Myocyte (in vitro differentiated cells): ENCODE measurements at places on chromosomes 12 and 14.

- DNase-seq: peak; percentile 30
These were observed 2.2 kb downstream of the L3HYPDH start for GRCh38 chr14:59481871-59482540.

GRCh38 chr14:74357585-74357984 is 9.3 kb downstream of the VRTN start:
- no peak for DNase-seq

DNA sequence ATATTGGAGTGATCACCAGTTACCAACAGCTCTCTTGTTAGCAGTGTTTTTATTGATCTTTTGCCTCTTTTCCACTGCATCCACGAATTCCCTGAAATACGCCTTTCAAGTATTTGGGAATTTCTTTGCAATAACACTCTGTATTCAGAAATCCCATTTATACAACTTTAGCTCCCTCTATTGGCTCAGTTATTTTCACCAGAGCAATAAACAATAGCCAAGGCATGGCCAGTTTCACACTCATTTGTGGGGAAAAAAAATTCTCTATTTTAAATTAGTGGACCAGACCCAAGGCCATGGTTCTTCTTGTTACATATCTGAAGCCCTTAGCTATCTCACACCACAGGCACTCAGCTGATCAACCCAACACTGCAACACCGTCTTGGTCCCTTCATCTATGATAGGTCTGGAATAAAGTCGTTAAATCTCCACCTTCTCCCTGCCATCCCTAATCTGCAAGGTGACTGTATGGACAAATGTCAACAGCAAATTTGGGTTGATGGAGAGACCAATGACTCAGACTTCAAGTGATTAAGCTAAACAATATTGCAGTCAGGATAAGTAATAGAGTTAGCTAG is 92.4 kb upstream of the TMEM260 start:
- peak; percentile 25 for DNase-seq

DNA sequence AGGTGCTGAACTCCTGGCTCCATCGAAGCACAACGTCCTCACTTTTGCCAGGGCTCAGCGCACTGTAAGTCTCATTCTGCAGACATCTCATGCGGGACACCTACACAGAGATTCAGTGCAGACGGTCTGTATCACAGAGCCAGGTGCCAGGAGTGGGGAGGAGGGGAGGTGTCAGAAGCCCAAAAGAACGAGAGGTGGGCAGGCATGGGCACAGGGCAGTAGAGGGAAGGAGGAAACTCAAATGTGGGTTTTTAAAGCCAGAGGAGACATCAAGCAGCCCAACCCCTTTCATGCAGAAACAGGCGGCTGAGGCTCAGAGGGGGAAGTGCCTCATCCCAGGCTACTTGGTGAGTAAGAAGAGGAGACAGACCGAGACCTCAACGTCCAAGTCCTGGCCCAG is 2.5 kb upstream of the LPAR5 start:
- no peak for DNase-seq

DNA sequence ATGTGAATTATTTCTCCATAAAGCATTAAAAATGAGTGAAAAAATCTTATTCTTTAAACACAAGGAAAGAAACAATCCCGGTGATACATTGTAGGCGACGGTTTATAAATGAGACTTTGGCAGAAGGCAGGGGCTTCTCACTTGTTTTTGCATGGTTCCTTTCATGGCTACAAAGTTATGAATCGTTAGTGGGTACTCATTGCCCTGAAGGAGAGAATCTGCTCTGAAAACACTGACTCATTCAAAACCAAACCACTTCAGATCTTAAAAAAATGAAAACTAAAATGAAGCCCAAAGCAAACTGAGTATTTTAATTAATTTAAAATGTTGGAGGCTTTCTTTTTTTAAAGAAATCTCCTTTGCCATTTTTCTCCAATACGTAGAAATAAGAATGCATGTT is 41.4 kb upstream of the AMIGO2 start:
- no peak for DNase-seq

GRCh38 chr12:129873833-129874208 is 30.0 kb downstream of the TMEM132D start:
- DNase-seq: no peak

GRCh38 chr12:41772478-41772877 is 372.2 kb downstream of the GXYLT1 start:
- DNase-seq: no peak

- no peak for DNase-seq
These were observed 35.3 kb upstream of the ANKRD9 start for GRCh38 chr14:102544747-102545460.

- DNase-seq: no peak
These were observed 111.0 kb upstream of the PZP start for GRCh38 chr12:9319044-9319841.

DNA sequence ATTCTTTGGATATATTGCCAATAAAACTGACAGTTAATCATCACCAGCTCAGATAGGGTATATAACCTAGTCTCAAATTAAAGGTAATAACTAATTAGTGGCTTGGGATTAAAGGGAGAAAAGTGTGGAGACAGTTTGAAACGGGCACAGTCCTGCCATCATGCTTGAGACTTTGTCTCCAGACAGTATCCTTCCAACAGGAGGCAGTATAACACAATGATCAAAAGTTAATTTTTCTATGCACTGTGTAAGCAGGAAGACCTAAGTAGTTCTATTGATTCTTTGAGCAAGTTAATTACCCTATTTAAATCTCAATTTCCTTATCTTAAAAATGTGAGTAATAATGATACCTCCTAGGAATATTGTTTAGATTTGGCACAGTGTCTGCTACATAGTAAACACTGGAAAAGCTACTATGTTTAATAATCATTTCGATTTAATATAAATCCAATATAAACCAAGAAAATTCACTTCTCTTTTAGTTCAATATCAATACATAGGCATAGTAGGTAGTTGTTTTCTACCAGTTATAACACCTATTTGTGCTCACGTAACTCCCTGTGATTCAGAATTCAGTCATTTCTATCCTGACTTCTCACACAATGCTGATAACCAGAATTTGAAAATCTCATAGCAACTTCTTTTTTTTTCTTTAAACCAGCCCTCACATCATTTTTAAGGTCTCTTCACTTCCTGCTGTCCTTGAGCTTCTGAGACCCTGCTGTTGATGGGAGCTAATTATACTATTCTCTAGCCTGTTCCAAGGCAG is 53.7 kb downstream of the GALNT4 start:
- DNase-seq: peak; percentile 62

GRCh38 chr12:90399357-90399756 is 555.6 kb downstream of the CCER1 start:
- DNase-seq: no peak

- peak; percentile 76 for DNase-seq
These were observed 51.1 kb downstream of the MIS18BP1 start for GRCh38 chr14:45201905-45202304.

DNA sequence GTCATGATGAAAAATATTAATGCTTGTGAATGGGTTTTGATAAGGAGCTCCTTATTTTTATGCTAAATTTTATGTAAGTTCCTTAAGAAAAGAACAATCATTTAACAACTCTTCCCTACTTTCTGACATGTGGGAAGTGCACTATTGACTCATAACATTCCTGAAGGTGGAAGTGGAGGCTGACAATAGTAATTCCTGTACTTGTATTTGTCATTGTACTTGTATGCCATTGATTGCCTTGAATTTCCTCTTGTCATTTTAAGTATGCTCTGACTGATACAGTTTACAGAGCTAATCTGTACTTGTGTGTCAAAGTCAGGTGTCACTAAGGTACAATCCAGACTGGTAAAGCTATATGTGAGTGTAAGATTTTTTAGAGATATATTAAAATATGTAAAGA is 440.0 kb downstream of the SLC16A7 start:
- no peak for DNase-seq

GRCh38 chr12:128903236-128903635 is 50.0 kb downstream of the GLT1D1 start:
- DNase-seq: no peak

DNA sequence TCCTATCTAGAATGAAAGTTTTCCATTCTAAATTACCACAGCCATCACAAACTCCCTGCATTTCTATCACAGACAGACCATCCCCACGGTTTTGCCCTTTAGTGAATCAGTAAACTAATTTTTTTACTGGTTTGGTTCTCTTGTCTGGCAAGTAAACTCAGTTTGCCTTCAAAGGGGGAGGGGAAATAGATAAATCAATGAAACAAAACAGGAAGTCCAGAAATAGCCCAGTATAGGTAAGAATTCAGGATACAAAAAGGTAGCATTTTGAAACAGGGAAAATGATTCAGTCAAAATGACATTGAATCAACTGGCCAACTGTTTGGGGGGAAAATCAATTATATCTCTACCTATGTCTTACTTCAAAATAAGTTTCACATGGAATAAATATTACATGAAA is 15.8 kb upstream of the BAZ1A start:
- DNase-seq: no peak

- DNase-seq: no peak
These were observed 270.0 kb downstream of the EGLN3 start for GRCh38 chr14:33680873-33681272.

DNA sequence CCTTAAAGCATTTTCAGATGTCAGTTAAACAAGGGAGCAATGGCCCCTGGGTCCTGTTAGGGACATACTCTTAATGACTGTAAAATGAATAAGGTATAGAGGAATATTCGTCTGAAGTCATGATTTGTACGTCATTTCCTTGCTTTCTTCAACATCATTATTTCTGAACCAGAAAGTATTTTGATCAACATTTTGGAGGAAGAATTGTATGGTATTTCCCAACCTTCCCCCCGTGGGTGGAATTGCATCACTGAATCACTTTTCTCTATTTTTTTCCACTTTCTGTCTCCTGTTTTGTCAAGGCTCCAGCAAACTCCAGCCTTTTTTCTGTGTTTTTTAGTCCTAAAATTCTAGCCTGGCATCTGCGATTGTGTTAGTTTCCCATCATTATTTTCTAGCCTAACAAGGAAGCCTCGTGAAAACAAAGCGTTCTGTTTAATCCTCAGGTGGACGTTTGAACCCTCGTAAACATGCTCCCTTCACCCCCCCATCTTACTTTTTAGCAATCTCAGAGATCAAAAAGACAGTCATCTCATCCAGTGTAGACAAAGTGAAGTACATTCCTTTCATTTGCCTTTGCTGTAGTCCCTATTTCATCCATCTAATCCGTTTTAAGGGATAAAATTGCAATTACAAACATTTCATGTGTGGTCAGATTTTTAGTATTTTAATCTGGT is 62.3 kb downstream of the ETV6 start:
- no peak for DNase-seq

DNA sequence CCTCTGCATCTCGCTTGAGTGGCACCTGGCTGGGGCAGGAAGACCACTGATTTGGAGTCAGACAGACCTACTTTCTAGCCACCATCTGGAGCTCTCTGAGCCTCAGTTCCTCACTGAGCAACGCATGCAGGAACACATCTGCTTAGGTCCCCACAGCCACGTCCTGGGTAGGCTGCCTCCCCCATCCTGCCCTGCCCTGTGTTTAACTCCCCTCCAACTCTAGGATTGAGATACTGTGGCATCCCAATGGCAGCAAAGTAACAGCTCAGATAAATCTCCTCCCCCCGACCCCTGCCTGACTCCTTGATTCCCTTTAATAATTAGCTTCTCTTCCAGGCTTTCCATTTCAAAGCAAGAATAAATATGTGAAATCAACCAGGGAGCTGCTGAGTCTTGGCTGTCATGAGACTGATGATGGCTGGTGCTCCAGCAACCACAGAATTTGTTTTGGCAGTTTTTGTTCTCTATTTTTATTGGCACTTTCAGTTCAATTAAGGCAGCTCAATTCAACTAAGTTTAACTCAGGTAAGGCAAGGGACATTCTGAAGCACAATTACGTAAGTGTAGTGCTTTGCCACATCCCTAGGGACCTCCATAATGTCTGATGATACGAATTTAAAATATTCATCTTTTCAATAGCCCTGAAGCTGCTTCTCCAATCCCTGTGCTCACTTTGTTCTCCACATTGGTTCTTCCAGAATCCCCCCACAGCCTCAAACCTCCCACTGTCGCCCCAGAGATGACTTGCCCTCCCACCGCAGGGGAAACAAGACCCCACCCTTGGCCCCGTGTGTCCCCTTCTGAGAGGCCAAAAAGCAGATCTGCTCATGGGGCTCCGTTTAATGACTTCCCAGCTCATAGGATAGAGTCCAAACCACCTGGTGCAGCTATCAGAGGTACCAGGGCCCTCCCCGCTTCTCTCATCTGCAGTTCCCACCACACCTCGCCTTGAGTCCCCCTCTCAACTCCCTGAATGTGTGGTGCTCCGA is 58.2 kb downstream of the ESR2 start:
- DNase-seq: no peak

DNA sequence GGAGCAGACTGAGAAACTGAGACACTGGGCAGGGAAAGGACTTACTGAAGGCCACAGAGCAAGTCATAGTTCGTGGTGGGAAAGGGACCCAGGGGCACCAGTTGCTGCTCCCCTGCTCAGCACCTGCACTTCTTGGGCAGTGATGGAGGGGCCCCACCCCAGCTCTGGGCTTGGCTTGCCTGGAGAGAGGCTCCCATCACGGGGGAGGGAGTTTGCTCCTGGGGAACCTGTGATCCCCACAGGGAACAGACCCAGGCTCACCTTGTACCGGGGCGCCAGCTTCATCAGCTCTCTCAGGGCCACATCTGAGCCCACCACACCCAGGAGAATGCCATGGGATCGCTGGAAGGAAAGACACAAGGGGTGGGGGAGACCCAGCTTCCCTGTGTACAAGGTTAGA is 39.8 kb downstream of the CACNA2D4 start:
- no peak for DNase-seq

GRCh38 chr14:94612174-94612573 is at the start of gene SERPINA3:
TSS of gene SERPINA3 (plus strand) at chr14:94612391. CDS start at chr14:94614442, 2,051 bp downstream.
- DNase-seq: no peak

- no peak for DNase-seq
These were observed 299.2 kb downstream of the RPS29 start for GRCh38 chr14:49287004-49287403.

GRCh38 chr12:127625176-127625771 is 641.7 kb upstream of the TMEM132C start:
- no peak for DNase-seq

GRCh38 chr12:116597886-116598285 is 38.7 kb downstream of the MAP1LC3B2 start:
- DNase-seq: no peak

- DNase-seq: peak; percentile 91
These were observed 231.9 kb downstream of the C12orf75 start for GRCh38 chr12:105562199-105562971.

- DNase-seq: no peak
These were observed 38.9 kb downstream of the PRORP start for GRCh38 chr14:35161231-35161630.
